ENCODE measurements at places on chromosomes 5 and 9.

- DNase-seq: no peak
Measured at GRCh38 chr5:147986134-147986757, 77.5 kb upstream of the SPINK5 start.

DNA sequence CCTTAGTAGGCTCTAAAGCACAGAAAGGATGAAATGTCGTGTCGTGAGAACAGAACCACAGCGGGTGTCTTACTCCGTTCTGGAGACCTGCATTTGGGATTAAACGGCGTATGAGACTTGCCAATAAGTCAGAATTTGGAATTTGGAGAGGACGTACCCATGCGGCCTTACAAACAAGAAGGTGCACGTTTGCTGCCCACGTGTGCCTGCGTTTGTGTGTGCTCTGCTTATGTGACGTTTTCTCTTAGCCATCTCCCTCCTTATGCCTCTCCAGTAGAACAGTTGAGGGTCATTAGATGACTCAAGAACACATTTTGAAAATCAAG, 171.6 kb upstream of the OTULINL start:
- no peak for DNase-seq

DNA sequence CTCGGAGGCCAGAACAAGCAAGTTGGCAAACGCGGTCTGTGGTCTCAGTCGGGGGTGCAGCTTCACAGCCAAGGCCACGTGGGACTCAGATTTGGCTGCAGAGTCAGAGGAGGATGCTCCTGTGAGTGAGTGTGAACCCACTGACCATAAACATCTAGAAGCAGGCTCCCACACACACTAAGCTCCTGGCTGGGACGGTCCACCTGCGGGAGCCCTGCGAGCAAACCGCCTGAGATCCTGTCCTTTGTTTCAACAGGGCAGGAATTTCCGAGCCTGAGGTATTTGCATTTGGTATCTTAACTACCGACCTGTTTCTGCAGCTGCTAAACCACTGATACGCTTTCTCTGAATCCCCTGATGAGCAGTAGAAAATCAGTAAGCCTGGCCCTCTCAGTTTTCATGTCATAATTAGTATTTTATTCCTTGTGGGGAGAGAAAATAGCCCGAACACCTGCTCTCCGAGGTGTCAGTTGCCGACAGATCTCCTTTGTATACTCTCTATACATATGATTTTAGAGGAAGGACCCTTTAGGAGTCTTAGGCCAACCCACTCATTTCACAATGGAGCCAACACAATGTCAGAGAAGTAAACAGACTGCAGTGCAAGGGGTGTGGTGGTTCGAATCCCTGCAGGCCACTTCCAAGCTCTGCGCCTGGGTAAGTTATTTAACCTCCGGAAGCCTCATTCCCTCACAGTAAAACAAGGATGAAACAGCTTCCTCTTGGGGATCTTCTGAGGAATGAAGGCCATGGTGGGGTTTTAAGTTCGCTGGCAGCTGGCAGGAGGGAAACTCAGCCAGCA, 40.9 kb upstream of the PWWP2A start:
- no peak for DNase-seq

DNA sequence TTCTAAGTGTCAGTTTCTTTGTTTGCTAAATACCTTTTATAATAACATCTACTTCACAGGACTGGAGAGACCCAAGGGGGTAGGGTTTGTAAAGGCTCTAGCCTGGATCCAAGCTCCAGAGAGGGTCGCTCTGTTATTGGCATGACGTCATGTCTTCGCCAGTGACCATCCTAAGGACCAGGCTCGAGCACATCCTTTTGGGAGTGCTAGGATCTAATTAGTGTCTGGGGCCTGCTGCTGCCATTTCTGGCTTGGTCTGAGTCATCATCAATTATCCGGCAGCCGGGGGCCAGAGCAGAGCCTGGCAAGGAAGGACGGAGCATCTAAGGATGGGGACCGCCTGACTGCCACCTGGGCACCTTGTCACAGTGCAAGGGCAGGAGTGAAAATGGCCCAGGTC, 153.0 kb downstream of the NSG2 start:
- no peak for DNase-seq

- DNase-seq: no peak
Measured at GRCh38 chr9:112621018-112621655, 96.8 kb downstream of the INIP start.

GRCh38 chr5:137206030-137206715, 293.0 kb downstream of the SPOCK1 start:
- DNase-seq: no peak

- DNase-seq: no peak
Measured at GRCh38 chr9:16561121-16561520, 309.3 kb downstream of the BNC2 start.

- no peak for DNase-seq
Measured at GRCh38 chr5:100760688-100761087, 142.4 kb downstream of the ST8SIA4 start.

DNA sequence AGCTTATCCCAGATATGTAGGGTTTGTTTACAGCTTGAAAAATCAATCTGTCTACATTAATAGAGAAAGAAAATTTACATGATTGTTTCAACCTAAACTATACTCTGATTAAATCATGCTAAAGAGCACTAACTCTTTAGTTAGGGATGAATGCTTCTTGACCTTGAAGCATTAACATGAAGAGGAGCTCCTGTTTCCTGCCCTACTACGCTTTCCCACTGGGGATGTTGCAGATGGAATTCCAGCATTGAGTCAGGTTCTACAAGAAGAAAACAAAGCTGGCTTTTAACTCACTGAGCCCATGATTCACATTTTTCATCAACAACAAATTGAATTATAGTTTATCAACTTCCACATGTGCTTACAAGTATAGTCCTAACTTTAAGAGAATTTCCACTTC, 471.3 kb downstream of the TMEM232 start:
- no peak for DNase-seq

DNA sequence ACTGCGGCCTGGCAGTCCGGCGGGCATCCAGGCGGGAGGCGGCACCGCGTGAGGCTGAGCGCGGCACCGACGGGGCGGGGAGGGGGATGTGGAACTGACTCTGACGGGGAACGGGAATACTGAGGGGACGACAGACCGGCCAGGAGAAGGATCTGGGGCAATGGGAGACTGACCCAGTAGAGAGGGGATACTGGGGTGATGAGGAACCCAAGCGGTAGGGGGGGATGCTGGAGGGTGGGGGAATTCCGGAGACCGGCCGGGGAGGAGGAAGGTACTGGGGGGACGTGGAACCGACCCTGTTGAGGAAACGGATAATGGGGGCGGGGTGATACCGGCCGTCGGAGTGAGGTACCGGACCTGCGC, 423 bp downstream of the IPPK start:
- DNase-seq: no peak

- no peak for DNase-seq
Measured at GRCh38 chr9:112971415-112971814, 40.6 kb downstream of the ZNF883 start.

GRCh38 chr5:36180556-36181350, 28.8 kb downstream of the SKP2 start:
- no peak for DNase-seq

DNA sequence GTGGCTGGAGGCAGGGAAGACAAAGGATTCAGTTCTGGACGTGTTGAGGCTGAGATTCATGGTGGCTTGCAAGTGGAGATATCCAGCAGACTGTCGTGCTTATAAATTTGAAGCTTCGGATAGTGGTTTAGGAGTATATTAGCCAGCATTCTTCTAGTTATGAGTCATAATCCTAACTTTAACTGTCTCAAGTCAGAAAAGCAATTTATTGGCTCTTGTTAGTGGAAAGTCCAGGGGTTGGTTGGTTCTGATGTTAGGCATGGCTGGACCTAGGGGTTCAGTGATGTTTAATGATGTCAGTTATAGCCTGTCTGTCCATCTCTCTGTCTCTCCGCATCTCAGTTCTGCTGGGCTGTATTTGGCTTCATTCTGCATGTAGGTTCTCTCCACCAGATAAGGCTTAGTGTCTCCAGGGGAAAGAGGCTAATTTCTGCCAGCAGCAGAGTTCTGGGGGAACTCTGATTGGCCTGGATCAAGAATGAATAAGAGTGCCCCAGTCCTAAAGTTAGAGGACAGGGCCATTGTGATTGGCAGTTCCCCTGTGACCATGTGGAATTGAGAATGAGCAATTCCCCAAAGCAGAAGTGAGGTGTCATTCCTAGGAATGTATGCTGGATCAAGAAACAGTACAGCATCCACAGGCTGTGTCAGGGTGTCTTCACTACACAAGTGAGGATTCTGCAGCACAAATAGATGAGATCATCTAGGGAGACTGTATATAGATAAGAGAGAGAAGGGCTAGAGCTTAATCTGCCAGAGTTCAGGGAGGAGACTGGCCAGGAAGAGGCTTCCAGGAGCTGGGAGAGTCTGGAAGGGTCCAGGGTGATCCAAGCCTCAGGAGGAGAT, 72.9 kb upstream of the SHB start:
- DNase-seq: no peak

DNA sequence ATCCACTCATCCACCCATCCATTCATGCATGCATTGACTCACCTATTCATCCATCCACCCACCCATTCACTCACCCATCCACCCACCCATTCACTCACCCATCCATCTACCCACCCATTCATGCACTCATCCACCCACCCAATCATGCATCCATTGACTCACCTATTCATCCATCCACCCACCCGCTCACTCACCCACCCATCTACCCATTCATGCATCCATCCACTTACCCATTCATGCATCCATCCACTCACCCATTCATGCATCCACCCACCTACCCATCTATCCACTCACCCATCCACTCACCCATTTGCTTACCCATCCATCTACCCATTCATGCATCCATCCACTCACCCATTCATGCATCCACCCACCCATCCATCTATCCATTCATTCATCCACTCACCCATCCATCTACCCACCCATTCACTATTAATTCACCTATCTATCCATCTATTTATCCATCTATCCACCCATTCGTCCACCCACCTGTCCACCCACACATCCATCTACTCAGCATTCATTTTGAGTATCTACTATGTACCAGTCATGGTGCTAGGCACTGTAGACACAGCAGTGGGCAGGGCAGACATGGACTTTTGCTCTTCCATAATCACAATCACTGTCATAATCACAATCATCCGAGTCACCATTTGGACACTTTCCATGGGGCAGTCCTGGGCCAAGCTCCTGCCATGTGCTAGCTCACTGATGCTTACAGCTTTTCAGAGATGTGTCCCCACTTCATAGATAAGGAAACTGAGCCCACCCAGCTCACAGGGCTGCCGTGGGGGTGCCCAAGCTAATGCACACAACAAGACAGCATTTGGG, 34.4 kb downstream of the HMCN2 start:
- no peak for DNase-seq

DNA sequence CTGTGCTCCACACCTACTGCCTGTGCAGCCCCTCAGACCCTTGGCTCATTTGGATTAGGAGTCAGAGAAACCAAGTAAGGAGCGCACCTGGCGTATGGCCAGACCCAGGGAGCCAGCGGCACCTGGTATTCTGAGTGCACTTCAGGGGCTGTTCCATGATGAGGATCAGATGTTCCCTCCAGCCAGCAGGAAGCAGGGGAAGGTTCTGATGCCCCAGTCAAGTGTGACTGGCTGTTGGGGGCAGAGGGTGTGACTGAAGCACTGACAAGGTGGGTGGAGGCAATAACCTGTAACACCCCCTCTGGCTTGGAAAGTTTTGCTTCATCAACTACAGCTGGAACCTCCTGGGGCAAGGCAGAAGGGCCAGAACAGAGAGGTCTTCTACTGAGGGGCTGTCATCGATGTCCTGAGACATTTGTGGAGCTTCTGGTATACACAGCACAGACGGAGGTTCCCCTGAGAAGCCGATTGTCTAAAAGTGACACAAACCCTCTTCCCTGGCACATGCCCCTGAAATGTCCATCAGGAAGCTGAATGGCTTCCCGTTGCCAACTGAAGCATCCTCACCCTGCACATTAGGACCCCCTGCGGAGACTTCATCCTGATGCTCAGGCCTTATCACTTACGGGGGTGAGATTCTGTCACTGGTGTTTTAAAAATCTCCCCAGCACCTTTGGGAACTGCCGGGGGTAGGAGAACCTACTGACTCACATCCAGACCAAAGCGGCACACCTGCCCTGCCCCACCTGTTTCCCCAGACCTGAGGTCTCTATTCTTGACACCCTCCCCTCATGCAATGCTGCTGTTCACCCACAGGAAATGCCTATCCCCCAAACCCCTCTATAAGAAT, 21.1 kb downstream of the TRAF1 start:
- DNase-seq: no peak

GRCh38 chr5:1706428-1706827, 93.2 kb downstream of the MRPL36 start:
- DNase-seq: no peak

GRCh38 chr9:34546834-34547827, 24.3 kb upstream of the ENHO start:
- no peak for DNase-seq

- no peak for DNase-seq
Measured at GRCh38 chr9:122297512-122297911, 32.8 kb downstream of the MRRF start.

DNA sequence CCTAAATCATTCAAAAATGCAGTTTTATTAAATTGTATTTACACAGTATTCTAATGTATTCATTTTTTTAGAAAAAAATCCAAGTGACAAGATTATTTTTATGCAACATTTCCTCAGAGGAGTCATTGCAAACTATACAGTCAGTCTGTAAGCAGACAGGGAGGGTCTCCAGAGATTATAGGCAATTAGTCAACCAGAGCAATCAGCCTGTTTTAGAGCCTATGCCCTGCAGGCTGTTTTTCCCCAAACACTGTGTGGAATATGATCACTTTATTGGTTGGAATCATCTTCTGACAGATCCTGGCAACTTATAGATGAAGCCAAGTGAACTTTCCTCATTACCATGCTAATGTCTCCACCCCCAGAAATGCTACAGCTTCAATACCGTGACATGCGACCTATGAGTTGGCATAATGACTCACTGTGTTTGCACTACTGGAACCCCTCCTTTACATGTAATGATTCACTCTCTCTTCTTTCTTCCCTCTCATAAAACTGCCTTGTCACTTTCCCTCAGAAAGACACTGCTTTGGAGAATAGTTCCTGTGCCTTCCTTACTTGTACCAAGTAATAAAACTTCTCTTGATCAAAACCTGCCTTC, 577.7 kb upstream of the FTMT start:
- DNase-seq: no peak

GRCh38 chr9:87695523-87695922, 30.4 kb upstream of the CTSL start:
- DNase-seq: no peak

DNA sequence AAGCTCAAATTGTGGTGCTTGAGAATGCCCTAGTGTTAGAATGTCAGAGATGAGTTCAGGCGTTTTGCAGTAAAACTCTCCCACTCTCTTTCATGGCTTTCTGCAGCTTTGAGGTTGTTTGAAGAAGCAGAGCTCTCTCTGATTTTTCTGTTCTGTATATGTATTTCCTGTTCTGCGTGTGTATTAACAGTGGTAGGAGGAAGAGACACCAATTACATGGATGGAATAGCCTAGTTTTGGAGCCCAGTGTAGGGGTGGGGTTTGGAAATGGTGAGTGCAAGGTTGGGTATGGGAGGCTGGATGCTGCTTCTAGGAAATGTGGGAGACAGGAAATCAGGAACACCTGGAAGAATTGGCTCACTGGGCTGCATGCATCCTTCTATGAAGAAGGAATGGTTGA, 12.4 kb downstream of the LARP1 start:
- DNase-seq: no peak

DNA sequence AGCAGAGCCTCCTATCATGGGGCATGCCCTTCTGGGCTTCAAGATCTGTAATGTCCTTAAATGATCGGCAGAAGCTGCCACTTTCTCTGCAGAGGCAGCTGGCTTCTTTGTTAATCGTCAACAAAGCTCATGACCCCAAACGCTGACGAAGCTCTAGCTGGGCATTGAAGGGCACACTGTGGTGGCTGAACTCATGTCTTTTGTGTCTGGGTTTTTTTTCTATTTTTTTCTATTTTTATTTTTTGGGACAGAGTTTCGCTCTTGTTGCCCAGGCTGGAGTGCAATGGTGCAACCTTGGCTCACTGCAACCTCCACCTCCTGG, 65.2 kb upstream of the ASS1 start:
- no peak for DNase-seq
